ENCODE measurements at places on chromosomes 11 and 22.
A peak's percentile ranks its signal among the peaks of the same experiment; 100 is the strongest.

GRCh38 chr22:26398741-26399153 lies 30.3 kb upstream of the ASPHD2 start:
- peak; percentile 81 for DNase-seq

DNA sequence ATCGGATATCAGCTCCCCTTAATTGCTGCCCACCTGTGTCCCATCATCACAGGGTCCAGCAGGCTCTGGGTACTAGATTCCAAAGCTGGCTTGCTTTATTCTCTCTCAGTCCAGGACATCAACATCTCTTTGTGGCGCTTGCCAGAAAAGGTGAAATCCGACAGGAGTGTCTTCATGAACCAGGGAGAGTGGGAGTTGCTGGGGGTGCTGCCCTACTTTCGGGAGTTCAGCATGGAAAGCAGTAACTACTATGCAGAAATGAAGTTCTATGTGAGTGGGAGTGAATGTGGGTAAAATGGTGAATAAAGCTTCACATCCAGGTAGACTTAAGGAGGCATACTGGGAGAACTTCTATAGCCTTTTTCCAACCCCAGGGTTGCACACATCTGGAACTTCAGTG lies 11.0 kb downstream of the HTR3A start:
- DNase-seq = no peak

DNA sequence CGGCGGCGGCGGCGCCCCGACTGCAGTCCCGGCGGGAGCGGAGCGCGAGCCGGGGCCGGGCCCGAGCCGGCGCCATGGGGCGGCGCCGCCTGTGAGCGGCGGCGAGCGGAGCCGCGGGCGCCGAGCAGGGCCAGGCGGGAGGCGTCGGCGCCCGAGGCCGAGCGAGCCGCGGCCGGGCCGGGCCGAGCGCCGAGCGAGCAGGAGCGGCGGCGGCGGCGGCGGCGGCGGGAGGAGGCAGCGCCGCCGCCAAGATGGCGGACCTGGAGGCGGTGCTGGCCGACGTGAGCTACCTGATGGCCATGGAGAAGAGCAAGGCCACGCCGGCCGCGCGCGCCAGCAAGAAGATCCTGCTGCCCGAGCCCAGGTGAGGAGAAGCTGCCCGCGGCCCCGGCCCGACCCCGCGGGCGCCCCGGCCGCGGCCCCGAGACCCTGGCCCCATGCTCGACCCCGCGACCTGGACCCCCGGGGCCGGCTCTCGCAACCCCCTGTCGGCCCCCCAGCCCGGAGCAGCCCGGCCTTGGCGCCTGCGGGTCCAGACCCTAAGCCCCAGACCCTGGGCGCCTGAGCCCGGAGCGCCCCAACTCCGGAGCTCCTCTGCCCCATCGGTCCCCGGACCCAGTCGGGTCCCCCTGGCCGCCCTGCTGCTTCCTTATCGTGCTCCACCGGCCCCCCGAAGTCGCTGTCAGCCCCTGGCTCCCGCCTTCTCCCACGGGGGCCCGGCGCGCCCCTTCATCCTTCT lies at the start of gene GRK2:
Gene GRK2 (plus strand): TSS at position 25 of the 739 bp plus-strand sequence. CDS start 227 bp downstream, at position 252.
- peak; percentile 28 for DNase-seq

DNA sequence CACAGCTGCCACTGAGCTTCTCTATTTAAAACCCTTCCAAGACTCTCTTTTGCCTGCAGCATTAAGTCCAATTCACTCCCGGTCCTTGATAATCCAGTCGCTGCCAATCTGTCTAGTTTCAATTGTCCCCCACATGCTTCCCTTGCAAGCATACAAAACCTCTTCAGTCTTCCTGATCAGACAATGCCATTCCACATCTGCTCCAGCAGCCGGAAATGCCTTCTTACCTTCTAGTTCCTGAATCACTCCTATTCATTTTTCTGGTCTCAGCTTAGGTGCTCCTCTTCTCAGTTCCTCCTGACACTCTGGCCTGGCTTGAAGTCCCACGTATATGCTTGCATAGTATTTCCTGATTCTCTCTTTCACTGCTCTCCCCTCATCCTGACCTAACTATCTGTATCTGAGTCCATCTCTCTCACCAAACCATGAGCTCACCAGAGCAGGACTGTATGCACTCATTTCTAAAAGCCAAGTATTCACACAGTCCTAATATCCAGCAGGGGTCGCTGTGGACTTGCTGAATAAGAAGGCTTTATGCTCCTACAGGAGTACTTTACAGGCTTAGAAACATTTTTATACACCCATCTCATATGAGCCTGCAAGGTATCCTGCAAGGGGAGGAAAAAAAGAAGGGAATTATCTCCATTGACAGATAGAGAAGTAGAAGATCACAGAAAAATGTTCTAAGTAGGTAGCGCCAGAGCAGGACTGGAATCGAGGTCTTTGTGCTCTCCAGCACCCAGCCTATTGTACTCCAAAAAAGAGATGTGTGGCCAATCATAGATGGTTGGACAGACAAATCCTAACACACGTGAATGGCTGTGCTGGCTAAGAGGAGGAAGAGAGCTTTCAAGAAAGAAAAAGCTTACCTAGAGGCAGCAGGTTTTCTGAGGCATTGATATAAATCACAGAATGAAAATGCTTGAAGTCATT lies 19.2 kb downstream of the XRRA1 start:
- peak; percentile 82 for DNase-seq

DNA sequence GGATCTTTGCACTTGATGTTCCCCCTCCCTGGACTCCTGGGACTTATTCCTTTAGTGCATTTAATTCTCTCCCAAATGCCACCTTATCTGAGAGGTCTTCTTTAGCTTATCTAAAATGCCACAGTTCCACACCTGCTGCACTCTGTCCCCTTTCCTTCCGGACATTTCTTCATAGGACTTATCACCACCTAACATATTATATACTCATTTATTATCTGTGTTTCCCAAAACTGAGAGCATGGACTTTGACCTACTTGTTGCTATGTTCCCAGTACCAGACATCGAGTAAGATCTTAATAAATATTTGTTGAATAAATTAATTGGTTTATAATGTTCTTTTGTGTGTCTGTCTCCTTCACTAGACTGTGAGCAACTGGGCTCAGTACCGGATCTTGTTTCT lies 585.3 kb downstream of the INSC start:
- DNase-seq = no peak

GRCh38 chr22:37560608-37561211 lies 430 bp downstream of the CDC42EP1 start:
- no peak for DNase-seq

GRCh38 chr22:30014244-30014643 lies 66.0 kb upstream of the HORMAD2 start:
- no peak for DNase-seq

GRCh38 chr22:44426981-44427380 lies 71.1 kb downstream of the RTL6 start:
- no peak for DNase-seq

- no peak for DNase-seq
Observed at GRCh38 chr22:32106930-32107329, 52.2 kb downstream of the C22orf42 start.

GRCh38 chr11:18633256-18634139 lies 644 bp downstream of the SPTY2D1 start:
- DNase-seq = no peak

- no peak for DNase-seq
Observed at GRCh38 chr22:43658823-43659222, 153.3 kb downstream of the EFCAB6 start.

DNA sequence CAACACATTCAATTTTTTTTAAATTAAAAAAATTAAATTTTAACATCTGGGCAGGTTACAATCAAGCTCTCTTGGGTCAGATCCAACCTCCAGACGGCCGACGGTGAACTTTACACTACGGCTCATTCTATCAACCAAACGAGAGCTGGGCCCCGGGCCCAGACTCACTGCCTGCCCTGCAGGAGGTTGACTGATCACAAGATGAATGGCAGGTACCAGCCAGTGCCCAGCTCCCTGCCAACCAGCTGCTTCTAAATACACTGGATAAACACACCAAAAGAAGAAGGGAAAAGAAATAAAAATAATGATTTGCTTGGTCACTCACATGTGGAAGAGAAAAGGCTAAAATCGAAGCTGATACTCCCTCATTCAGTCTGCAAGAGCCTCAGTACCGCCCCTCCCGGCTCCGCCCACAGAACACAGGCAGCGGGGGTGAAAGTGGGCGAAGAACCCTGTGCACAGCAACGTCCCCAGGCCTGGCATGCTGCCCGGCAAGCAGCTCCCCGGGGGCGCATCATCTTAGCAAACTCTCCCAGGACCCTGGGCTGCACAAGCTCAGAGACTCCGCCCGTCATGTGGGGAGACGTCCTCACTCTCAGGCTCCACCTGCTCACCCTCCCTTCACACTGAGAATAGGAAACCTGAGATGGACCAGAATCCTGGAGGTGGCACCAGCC lies 303.4 kb downstream of the SHANK2 start:
- no peak for DNase-seq

GRCh38 chr11:128483211-128483788 lies 104.1 kb downstream of the ETS1 start:
- no peak for DNase-seq

GRCh38 chr11:69670158-69670845 lies 4.9 kb downstream of the LTO1 start:
- DNase-seq = peak; percentile 56

- no peak for DNase-seq
Observed at GRCh38 chr22:42889304-42889703, 32.2 kb upstream of the ARFGAP3 start.

DNA sequence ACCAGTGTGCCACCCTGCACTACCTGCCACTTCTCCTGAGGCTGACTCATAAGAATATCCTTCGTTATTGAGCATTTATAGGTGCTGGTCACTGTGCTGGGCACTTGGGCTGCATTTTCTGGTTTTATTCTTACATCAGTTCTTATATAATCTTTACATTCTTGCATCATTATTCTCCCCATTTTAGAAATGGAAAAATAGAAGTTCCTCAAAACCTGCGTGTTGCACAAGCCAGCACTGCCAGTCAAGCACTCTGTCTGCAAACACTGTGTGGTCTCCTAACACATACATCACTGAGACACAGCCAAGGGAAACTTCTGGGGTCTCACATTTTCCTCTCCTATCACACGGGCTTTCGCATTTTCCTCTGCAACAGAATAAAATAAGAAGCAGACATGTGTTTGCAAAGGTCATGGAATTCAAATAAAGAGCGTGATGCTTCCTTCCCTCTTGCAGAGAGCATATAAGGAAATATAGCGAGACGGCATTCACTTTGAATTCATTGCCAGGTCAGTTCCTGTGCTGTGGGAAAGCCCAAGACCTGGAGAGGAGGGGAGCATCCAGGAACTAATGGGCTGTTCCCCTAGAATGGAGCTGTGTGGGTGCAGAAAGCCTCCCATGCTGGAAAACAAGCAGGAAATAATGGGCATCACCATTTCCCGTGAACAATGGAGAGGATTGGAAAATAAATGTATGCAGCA lies 73.9 kb upstream of the SEZ6L start:
- DNase-seq = no peak
